ENCODE measurements at places on chromosomes 3 and 15. TPM values are rescaled to one million over a fixed set of nuclear protein-coding genes. Genes with fewer than 3 reads are reported as not detected.
A peak's percentile ranks its signal among the peaks of the same experiment; 100 is the strongest.

DNA sequence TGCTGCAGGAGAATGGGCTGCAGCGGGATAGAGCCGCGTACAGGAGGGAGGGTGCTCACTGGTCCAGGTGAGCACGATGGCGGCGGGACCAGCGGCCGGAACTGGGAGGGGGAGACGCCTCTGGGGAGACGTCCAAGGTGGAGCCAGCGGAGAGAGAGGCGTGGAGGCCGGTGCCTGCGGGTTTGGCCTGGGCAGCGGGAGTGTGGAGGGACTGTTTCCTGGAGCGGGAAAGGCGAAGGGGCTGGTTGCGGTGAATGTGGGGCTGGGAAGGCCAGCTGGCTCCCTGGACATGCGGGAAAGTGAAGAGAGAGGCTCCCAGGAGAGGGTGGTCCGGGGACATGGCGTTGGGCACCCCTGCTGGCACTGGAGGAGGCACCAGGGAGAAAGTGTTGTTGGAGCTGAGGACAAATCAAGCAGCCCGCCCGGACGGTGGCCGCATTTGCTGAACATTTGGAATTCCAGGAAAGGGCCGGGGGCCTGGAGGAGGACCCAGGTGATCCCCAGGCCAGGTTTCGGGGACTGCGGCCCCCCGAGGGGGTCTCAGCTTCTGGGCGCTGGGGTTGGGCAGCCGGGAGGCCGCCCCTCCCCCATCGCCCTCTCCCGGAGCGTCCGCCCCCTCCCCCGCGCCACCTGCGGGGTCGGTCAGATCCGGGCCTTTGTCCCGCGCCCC lies 34.3 kb downstream of the DNAJB8 start:
- peak; percentile 36 for DNase-seq

DNA sequence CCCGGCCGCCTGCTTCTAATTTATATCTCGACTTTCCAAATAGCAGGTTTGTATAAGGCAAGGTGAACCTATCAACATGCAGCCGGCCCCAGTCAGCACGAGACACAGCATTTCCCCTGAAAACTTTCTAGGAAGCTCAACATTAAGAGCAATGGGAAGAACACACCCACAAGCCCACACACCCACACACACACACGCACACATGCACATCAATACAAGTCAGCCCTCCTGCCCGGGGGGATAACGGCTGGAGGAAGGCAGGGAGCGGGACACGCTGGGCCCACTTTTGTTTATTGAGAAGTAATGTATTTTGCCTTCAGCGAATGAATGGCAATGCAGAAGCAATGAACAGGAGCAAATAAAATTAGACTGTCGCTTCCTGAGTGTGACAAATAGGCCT lies 83.5 kb downstream of the PCSK6 start:
- no peak for DNase-seq

The SLC15A2 gene
- 0.28 TPM for polyA plus RNA-seq

DNA sequence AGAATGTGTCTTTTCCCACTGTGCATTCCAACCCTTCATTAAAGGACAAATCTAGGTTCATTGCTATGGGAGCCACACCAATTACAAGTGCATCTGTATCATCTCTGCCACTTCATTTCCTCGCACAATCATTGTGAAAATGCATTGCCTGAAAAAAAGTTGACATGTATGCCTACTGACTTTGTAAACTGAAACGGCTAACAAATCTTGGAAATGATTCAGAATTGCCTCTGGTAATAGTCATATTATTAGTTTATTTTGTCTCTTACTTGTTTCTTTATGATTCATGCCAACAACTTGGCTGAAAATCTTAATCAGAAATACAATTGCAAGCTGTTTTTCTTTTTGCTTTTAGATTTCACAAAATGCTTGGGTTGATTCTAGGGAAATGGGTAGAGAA lies 497.1 kb downstream of the ZIC1 start:
- no peak for DNase-seq

DNA sequence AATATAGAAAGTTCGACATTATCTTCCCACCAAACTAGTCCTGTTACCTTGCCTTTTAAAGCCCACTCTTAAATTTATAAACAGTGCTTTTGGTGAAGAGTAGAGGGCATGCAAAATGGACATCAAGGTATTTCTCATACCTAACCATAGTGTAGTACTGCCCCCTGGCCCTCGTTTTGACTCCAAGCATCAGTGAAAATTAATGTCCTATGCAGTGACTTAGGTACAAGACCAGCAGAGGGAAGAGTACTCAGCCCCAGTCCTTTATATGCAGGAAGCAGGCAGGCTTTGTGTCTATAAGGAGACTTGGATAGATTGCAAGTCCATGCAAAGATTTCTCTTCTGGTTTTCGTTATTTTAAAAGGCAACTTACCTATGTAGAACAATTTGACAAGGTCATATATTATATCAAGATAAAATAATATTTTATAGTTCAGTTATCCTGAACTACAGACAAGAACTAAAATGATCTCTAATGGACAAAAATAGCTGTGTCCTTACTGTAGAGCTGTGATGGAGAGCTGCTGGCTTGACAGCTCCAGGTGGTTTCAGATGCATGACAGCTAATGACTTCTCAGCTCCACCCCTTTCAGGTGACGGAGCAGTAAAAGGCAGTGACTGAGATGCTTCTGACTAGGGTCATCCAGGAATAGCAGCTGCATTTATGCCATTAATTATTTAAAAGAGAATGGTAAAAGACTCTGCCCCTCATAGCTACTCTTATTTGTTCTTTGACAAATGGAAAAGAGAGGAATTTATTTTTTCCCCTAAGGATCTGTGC lies 646.1 kb downstream of the SQOR start:
- DNase-seq: no peak

The INSYN1 gene
- not detected for polyA plus RNA-seq

GRCh38 chr15:60458721-60459120 lies 20.2 kb downstream of the ICE2 start:
- DNase-seq: no peak

The CCDC33 gene
- not detected for polyA plus RNA-seq

DNA sequence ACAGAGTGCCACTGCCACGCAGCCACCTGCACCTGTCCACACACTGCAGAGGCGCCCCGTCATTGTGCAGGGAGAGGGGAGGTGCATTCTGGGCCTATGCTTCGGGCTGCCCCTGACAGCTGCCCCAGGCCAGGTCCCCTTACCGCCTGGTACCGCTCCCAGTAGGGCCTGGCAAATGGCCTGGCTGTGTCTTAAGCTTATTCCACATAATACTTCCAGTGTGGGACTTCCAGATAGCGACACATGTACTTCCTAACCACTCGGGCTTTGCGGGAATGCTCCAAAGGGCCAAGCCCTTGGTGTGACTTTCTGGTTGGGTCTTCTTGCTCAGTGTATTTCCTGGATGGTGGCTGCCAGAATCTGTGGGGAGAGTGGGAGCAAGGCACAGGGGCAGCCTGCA lies 254.3 kb upstream of the CHRNA7 start:
- no peak for DNase-seq

DNA sequence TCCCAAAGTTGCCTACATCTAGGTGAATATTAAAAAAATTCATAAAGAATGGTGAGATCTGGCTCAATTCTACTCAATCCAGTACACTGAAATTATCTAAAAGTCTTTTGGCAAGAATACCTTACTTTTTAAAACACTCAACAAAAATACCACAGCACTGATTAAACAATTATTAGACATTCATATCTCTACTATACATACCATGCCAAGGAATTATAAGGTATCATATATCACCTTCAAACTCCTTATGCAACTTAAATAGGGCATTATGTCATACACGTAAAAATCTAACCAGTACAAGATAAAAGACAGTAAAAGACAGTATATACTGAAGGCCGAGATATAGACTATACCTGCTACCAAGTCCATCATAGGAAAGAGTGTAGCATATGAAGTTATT lies 6.1 kb upstream of the ANKRD28 start:
- DNase-seq: no peak

The AMT gene
- 2.1 TPM for polyA plus RNA-seq

GRCh38 chr15:38042707-38043445 lies 108.4 kb downstream of the TMCO5A start:
- no peak for DNase-seq

GRCh38 chr15:28991236-28992171 lies 105.7 kb downstream of the APBA2 start:
- DNase-seq: no peak

The RRP9 gene
- 64.4 TPM for polyA plus RNA-seq

The TMCO5A gene
- polyA plus RNA-seq: not detected

DNA sequence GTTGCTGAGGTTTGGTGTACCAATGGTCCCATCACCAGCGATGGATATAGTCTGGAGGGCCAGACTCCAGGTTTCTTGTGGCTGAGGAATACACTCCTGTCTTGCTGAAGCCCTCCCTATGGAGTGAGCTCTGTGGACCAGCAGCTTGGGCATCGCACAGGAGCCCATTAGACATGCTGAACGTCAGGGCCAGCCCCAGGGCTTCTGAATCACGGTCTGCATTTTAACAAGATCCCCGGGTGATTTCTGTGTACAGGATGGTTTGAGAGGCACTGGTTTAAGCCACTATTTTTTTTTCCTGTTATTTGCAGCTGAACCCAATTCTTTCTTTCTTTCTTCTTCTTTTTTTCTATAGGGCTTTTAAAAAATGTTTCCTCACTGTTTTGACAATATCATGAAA lies 69.5 kb upstream of the XCR1 start:
- DNase-seq: no peak

DNA sequence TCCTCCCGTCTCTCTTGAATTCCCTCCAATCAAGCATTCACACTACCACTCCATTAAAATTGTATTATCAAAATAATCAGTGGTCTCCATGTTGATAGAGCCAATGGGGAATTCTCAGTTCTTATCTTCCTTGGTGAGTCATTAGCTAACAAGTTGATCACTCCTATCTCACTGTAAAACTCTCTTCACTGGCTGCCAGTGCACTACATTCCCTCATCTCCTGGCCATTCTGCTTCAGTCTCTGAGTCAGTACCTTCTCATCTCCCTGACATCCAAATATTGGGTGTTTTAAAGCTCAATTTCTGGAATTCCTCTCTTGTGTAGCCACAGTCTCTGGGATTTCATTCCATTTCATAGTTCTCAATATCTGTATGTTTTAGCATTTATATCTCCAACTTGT lies 175.2 kb downstream of the ALDH1A2 start:
- no peak for DNase-seq

The CMTM7 gene
- polyA plus RNA-seq: 0.27 TPM

GRCh38 chr3:81416812-81417211 lies 344.6 kb downstream of the GBE1 start:
- DNase-seq: no peak

GRCh38 chr15:85749261-85750151 lies 45.2 kb downstream of the KLHL25 start:
- no peak for DNase-seq

The HAPLN3 gene
- 3.4 TPM for polyA plus RNA-seq

The DNAH1 gene
- polyA plus RNA-seq: 0.50 TPM

The PSTPIP1 gene
- not detected for polyA plus RNA-seq

GRCh38 chr15:88690331-88690730 lies 51.5 kb downstream of the ISG20 start:
- no peak for DNase-seq

All from K562 (cell line).